ENCODE measurements at places on chromosomes 1 and 21.

- DNase-seq: no peak
These were observed 84.3 kb upstream of the SPATA6 start for GRCh38 chr1:48556186-48556850.

DNA sequence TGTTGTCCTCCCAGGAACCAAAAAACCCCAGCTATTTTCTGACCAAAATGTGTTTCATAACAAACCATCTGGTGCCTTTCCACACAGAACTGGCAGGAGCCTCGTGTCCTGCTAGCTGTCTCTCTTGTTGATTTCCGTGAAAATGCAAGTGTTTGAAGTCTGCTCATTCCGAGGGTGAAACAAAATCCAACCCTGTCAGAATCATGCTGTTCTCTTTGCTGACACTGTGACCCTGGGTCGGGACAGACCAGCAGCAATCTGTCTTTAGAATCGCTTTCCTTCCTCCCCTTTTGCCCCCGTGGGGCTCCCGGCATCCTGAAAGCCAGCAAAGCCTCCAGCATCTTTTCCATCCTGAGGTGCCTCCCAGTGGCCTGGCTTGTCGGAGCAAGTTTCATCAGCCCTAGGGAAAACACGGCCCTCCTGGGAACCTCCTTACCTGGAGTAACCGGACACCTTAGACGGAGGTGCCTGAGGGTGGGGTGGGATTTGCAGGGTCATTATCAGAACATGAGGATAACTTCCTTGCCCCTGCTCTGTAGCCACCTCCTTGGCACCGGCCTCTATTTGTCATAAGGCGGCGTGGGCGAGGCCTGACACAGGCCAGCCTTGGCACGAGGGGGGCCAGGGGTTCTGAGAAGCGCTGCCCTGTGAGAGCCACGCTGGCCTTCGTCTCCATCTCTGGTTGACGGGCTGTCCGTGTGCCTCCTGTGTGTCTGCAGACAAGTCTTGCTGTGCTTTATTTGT, 24.9 kb downstream of the LDLRAP1 start:
- peak; percentile 75 for DNase-seq

GRCh38 chr1:51776408-51776807, 102.1 kb downstream of the NRDC start:
- no peak for DNase-seq

- DNase-seq: no peak
These were observed 151.8 kb downstream of the PTPRU start for GRCh38 chr1:29388170-29388569.

- DNase-seq: no peak
These were observed 49.0 kb downstream of the MAGI3 start for GRCh38 chr1:113439277-113439670.

GRCh38 chr1:61642475-61643232, 82.3 kb downstream of the TM2D1 start:
- peak; percentile 19 for DNase-seq

- peak; percentile 76 for DNase-seq
These were observed 73.1 kb downstream of the RYR2 start for GRCh38 chr1:237115035-237115434.

DNA sequence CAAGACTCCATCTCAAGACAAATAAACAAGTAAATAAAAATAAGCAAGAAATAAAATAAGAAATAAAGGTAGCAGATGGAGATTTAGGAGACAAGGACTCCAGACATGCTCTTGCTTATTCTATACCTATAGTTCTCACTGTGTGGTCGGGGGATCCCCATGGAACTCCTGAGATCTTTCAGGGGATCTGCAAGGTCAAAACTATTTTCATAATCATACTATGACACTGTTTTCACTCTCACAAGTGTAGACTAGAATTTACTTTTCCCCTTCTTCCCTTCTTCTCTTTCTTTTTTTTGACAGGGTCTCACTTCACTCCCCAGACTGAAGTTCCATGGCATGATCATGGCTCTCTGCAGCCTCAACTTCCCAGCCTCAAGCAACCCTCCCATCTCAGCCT, 29.8 kb upstream of the NLRP3 start:
- no peak for DNase-seq

DNA sequence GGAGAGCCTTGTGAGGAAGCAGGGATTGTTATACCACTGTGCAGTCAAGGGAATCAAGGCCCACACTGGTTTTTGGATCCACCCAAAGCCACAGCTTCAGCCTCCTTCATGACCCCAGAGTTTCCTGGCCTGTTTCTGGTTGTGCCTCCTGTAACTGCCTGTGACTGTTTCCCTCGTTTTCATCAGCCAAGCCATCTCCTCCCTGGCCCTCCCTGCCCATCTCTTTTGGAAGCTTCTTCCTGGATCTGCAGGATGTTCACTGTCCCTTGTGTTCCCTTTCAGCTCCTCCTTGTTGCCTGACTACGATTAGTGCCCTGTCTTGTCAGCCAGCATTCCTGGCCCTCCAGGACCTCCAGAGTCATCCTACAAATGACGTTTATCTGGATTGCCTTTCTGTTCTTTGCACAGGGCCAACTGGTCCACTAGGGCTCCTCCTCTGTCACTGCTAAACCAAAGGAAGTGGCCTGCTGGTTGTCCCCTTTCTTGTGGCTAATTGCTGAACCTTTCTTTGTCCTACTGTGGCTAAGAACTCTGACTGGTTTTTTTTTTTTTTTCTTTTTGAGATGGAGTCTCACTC, 17.9 kb downstream of the SFT2D2 start:
- no peak for DNase-seq

DNA sequence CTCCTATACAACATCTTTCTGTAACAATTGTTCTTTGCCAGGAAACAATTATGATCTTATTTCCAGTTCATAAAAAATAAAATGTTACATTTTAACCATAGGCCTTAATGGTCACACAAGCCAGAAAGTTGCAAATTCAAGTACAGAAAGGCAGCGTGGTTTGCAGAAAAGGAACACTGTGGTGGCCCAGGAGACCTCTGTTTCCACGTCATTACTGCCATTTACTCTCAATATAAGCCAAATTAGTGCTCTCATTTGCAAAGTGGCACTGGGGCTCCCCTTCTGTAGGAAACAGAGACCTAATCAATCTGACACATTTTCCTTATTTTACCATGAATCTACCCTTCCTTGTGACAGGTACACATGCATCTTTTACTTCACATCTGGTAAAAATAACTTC, 79.3 kb upstream of the TLR5 start:
- no peak for DNase-seq

- DNase-seq: no peak
These were observed 14.6 kb downstream of the FOXD2 start for GRCh38 chr1:47452426-47452825.

DNA sequence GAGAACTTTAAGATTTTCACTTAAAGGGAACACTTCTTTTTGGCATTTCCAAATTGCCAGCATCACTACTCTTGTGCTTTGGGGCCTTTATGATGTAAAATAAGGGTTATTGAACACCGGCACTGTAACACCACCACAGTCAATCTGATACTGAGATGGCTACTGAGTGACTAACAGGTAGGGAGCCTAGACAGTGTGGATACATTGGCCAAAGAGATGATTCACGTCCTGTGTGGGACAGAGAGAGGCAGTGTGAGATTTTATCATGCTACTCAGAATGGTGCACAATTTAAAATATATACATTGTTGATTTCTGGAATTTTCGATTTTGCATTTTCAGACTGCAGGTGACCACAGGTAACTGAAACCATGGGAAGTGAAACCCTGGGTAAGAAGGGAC, 261.6 kb downstream of the SPATA17 start:
- DNase-seq: no peak

GRCh38 chr1:47618222-47618720, 180.4 kb downstream of the FOXD2 start:
- DNase-seq: no peak

GRCh38 chr1:246086191-246086590, 420.9 kb downstream of the SMYD3 start:
- no peak for DNase-seq
